GOT3 (cell line): ENCODE measurements at places on chromosomes 2 and 18.

DNA sequence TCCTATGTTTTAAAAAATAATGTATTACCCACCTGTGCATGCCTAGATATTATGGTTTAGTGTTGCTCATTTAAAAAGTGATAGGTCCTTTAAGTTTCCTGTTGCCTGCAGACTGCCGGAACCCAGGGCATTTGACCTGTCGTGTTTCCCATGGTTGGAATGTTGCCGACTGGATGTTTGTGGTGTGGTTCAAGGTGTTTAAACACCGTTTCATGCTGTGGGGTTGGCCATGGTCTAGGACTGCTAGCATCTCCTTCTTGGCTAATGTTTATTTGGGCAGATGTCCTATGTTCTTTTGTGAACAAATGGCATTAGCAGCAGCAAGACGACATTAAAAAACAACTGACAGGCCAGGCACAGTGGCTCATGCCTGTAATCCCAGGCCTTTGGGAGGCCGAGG, 92.9 kb upstream of the LMAN1 start:
- DNase-seq, result no peak

DNA sequence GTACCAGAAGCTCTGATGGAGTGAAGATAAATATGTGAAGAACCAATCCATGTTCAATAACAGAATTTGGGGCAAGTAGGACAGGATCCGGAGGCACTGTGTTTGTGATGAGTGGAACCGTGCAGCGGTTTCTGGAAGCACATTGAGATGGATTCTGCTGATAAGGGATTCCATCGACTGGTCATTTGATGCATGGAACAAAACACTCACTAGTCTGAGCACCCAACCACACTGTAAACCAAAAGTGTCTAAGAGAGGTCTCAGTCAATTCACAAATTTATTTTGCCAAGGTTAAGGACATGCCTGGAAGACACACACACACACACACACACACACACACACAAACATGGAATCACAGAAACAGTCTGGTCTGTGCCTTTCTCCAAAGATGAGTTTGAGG, 459.5 kb downstream of the FBXO15 start:
- DNase-seq, result no peak

DNA sequence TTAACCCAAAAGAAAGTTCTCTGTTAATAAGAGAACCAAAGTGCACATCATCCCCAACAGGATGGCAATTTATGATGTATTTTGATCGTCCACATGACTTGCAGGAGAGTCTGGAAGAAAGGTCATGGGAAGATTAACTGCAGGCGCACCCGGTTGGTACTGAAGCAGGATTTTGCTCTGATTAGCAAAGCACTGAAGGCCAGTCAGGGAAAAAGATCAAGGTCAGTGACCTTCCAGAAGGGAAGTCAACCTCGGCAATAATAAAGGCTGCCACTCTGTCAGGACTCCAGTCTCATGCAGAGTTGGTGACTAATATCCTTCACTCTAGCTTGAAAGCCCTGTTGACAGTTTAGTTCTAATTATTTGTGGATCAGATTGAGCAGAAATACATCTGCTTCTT, 432.7 kb upstream of the RAB12 start:
- no peak for DNase-seq

- no peak for DNase-seq
Measured at GRCh38 chr2:238264072-238264460, 24.2 kb upstream of the HES6 start.

DNA sequence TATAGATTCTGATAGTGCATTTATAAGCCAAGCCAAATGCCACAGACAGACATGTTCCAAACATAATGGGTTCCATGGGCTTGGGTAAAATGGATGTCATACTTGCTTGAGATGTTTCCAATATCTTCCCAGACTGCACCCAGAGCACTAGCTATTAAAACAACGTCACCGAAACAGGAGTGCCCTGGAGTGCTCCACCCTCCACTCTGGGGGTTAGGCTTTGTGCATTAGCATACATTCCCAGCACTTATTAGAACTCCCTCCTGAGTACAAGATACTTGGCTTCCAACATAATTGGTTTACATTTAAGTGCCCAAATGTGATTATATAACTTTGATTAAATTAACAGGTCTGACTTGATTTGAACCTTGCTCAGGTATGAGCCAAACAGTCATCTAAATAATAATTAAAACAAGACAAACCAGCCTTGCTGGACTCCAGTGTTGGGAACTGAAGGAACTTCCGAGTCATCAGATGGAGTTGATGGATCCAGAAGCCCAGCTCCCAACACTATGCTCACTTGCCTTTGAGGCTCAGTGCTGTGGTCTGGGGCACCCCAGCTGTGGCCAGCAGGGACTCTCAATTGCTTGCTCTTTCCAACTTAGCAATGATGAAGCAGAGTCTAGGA, 60.5 kb upstream of the LGALSL start:
- DNase-seq, result no peak

DNA sequence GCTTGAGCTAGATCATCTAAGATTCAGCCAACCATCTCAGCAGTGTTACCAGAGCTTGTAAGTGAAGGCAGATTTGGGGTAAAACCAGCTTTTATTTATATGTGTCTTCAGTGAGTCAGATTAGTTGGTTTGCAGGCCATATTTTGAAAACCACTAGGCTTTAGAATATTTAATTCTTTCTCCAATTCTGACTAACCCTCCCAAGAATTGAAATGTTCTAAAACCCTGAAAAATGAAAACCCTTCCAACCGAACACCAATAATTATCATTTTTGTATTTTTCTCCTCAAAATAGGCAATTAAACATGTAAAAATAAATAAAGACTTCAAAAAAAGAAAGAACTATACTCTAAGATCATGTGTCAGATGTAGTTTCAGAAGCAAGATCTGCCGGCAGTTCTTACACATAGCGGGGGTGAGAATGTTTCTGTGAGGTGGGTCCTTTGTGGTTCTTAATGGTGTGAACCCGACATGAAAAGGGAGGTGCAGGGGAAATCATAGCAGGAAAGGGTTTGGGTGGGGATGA, 14.2 kb downstream of the PLEK start:
- no peak for DNase-seq

DNA sequence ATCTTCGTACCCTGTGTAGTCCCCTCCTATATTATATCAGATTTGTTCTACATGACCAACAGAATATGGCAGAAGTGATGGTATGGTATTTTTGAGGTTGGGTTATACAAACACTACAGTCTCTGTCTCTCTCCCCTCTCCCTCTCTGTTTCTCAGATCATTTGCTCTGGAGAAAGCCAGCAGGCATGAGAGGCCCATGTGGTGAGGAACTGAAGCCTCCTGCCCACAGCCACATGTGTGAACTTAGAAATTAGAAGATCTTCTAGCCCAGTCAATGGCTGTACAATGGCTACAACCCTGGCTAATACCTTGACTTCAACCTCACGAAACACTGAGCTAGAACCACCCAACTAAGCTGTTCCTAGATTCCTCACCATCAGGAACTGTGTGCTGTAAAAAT, 250.6 kb downstream of the SMAD2 start:
- DNase-seq, result no peak

DNA sequence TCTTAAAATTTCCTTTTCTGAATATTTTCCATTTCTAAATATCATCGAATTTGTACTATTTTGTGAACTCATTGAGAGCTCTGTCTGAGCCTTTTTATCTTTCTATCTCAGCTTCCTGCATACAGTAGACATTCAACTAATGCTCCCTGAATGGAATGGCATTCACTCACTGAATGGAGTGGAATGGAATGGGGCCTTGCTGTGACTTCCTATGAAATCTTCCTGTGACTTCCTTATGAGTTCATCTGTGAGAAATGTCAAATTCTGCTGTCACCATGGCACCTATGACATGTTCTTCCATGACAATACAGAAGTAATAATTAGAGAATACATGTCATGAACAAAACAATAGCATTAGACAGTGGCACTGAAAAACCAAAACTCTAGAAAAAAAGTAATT, 199.6 kb downstream of the NR4A2 start:
- no peak for DNase-seq

DNA sequence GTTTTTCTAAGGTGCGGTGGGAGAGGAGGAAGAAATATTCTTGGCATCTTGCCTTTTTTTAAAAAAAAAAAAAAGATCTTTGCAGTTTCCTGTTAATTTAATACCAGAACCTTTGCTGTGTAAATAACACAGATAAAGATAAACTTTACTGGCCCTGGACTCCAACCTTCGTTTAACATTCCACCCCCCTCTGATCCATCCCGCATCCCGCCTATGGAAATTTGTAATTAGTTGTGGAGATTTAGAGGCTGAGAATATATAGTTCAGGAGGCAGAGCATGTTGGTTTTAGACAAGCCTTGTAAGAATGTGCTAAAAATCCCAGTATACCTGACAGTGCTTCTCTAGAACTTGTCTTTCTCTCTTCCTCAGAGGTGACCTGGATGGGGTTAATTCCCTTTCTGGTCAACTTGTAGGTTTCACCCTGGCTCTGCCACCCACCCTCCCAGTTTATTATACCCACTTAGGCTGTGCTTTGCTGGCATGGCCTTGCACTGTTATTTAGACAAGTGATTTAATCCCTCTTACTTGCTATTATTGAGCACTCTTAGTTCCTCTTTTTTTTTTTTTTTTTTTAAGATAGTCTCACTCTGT, 2.9 kb upstream of the C2orf72 start:
- DNase-seq, result no peak

GRCh38 chr2:222320436-222321395, 21.9 kb upstream of the PAX3 start:
- DNase-seq, result no peak

DNA sequence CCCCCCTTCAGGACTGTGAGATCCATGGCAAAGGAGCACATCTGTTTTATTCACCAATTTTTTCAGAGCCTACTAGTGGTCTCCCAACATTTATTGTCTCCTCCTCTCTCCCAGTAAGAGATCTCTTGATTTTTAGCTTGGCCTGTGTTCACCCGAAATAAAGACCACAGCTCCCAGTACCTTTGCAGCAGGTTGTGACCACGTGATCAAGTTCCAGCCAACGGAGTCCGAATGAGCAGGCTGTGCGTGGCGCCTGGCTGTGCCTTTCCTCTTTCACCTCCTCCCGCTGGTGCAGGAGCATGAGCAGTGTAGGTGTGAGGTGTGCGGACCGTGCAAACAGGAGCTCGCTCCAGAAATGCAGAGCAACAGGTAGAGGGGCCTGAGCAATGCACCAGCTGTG, 143.6 kb upstream of the GLI2 start:
- no peak for DNase-seq

DNA sequence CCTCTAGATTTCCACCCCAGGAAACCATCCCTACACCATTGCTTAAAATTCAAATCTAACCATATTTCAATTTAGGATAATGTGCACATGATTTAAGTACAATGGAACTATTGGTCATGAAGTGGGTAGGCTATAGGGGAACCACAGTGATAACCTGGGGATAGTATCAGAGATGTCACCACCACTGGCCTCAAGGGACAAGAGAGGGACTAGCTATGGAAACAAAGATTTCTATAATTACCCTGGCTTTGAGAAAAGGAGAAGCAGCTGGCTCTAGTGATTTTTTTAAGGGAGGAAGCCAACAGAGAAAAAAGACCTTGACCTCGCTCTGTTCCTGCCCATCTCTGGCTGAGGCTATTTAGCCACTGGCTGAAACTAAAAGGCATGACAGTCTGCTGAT, 132.0 kb downstream of the MEP1B start:
- no peak for DNase-seq

DNA sequence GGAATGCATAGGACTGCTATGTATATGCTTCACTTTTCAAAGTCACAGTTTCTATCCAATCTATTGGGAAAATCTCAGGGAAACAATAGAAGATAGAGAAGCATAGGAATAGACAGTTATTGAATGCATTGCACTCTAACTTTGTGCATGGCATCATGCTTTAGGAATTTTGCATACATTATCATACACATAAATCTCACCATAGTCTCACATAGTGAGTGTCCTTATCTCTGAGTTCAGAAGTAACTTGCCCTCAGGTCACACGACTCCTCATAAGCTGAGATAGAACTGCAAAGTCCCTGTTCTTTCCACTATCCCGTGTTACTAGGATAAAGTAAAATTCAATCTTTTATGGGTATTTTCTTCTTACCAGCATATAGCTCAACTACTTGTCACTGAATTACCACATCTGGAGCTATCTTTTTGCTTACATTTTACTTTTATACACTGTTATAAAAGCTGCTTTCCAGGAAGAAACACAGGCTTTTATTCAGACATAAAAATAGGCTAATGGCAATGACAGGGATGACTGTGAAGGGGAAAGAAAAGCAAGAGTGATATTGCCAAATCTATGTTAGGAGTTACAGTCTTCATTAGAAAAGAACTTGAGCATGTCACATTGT, 666.9 kb downstream of the XIRP2 start:
- DNase-seq, result no peak

DNA sequence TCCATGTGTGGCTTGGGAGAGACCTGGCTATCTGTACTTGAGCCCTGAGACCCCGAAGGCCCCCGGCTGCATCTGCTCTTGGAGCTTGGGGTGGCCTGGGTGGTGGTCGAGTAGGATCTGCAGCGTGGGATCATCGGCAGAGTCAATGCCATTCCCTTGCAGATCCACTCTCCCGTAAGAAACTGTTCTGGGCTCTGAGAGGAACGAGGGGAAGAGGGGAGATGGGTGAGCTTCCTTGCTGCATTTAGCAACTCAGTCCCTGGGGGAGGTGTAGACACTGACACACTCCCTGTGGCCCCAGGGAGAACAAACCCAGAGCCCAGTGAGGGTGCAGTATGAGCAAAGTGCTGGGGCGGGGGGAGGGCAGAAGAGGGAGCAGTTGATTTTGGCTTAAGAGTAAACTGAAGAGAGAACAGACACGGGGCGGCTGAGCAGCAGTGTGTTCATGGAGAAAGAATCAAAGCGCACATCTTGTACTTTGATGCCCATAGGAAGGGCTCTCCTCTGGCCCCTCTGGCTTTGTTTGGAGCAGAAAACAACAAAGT, 8.5 kb downstream of the GREB1 start:
- no peak for DNase-seq

- no peak for DNase-seq
Measured at GRCh38 chr2:150142561-150142960, 344.9 kb downstream of the RND3 start.

DNA sequence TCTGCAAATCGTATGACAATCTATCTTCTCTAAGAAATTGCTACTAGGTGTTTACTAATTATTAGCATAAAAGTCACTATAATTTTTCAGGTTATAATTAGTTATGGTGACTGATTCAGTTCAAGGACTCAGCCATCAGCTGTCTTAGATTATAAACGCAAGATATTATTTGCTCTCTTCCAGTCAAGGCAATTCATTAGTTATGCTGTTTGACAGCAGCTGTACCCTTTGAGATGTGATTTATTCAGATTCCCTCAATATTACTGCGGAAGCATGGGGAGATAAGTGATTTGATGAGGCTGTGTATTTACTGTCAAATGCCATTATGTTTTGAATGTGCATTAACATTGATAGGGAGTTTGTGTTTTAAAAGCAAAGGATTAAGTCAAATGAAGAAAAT, 558.9 kb upstream of the FSIP2 start:
- DNase-seq, result no peak

GRCh38 chr18:61093965-61094364, 239.3 kb upstream of the CDH20 start:
- DNase-seq, result no peak
